ENCODE measurements at places on chromosomes 13 and 19.

GRCh38 chr13:30972888-30973377, 40.5 kb downstream of the TEX26 start:
- DNase-seq, result peak; percentile 47

DNA sequence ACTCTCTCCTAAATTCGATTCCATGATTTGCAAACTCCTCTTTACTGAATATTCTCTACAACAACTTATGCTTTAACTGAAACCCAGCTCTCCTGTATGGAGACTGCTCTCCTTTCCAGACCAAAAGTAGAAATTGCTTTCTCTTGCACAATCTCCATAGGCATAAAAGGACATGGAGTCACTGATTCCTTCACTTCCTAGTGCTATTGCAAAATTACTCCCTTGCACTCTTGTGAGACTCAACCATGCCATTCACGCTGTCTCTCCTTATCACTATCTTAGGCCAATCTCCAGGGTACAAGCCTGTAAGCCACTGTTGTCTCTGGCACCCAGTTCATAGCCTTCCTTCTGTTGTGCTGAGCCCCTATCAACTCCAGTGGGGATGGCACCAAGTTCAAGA, 30.6 kb downstream of the SERPINE3 start:
- DNase-seq, result no peak

DNA sequence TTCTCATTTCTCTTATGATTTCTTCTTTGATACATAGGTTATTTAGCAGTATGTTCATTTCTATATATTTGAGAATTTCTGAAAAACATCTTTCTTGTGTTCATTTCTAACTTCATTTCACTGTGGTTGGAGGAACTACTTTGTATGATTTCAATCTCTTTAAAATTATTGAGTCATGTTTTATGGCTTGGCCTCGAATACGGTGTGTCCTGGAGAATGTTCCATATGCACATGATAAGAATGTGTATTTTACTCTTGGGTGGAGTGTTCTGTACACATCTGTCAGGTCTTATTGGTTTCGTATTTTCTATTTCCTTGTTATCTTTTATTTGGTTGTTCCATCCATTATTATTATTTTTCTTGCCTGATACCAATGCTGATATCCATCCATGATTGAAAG, 22.9 kb downstream of the DNM2 start:
- DNase-seq, result no peak

DNA sequence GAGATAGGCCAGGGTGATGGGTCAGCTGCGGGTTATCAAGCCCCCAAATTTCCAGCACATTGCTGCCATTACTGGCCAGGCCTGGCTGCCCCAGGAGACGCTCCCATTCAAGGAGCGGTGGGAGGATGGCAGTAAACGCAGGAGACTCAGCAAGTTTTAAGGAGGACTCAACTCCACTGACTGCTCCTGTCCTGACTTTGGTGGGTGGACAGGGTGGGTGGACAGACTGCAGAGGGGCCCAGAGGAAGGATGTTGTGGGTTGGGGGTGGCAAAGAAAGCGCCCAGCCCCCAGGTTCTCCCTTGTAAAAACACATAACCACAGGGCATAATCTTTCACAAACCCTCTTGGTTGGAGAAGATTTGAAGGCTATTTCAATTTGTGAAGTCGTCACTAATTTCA, 4.4 kb downstream of the GJB6 start:
- no peak for DNase-seq

- DNase-seq, result peak; percentile 2
Measured at GRCh38 chr13:25232937-25233515, 54.3 kb downstream of the MTMR6 start.
